Right ventricle myocardium superior (tissue), 1 donor: ENCODE measurements at places on chromosomes 4 and X.

- no peak for DNase-seq
Measured at GRCh38 chr4:144818136-144818535, 172.2 kb downstream of the HHIP start.

DNA sequence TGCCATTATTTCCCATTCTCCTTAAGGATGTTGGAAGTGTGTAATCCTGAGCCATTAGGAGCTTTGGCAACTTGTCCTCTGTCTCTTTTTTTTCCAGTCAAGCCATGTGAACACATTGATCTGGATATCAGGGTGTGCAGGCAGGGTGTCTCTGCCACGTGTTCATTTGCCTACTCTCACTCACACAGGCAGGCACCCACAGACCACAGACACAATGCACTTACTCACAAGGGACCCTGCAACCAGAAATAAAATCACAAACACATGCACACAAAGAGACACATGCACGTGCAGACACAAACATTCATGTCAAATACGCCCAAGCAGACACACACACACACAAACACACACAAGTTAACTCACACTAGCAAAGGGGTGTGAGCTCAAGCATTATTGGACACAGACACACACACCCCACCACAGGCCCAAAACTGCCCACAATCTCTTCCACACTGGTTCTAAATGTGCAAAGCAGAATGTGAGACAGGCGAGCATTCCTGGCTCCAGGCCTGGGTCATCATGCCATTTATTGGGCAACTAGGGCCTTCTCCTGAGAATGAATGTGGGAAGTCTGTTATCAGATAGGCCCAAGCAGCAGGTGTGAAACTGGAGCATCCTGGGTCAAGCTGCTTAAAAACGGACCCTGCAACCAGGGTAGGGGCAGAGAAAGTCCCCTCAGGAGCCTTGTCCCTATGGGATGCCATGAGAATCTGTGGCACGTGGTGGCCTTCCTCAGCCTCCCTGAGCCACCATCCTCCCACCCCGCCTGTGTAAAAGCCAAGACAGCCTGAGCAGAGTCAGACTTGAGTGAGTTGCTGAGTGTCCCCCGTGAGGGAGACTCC is 63.4 kb downstream of the NBDY start:
- DNase-seq, result no peak

- DNase-seq, result no peak
Measured at GRCh38 chr4:19791422-19792123, 460.1 kb upstream of the SLIT2 start.

DNA sequence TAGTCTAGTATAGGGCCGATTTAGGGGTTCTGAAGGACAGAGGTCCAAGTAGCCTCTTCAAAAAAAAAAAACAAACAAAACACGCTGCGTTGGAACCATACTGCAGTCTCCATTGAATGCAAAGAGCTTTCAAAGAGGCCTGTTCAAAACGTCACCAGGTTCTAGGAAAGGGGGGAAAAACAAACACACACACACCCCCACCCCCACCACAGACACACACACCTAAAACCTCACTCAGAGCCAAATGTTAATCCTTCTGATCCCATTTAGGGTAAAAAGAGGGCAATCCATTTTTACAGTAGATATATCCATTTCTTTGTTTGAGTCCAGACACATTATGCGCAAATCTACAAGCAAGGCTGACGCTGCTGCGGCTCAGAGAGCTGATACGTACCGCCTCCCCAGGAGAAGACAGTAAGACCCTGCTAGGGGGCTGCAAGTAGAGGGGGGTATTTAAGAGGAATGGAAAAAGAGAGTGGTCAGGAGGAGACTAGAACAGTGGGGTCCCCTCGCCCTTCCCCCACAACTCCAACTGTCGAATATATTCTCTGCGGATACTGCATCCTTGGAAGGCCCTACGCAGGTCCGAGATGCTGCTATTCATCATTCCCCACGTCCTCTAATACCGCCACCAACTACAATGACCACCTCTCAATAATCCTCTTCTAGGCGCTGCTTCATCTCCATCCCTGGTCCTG is 1.3 kb downstream of the NKRF start:
- DNase-seq, result no peak
